ENCODE measurements at places on chromosomes 1 and 21.
A peak's percentile ranks its signal among the peaks of the same experiment; 100 is the strongest.

- DNase-seq: no peak
Measured at GRCh38 chr1:238861342-238862066, 524.9 kb upstream of the CHRM3 start.

DNA sequence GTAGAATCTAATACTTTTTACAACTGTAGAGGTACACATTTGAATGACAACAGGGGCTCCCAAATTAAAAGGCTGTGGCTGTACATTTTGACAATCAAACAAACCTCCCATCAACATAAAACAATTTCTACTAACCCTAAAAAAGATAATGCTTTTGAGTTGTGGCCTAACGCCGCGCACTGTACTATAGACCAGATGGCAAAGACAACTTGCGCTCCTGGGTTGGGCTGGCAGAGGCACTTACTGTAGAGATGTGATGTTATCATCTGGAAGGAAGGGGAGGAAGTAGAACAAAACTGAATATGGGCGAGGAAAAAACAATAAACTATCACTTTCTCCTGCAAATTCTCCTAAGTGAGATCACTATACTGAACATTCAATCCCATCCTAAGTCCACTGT is 26.1 kb downstream of the SPRTN start:
- DNase-seq: no peak

DNA sequence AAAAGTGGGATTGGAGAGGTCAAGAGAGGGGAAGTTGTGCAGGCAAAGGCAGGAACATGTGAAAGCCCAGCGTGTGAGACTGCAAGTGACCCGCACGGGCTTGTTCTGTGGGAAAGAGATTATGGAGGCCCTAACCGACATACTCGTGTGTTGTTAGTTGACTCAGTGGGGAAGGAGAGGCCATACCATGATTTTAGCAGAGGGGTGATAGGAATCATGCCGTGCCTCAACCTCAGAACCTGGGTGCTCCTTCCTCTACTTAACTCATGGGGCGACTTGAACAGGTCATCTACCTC is 19.3 kb downstream of the PGLYRP3 start:
- DNase-seq: no peak

DNA sequence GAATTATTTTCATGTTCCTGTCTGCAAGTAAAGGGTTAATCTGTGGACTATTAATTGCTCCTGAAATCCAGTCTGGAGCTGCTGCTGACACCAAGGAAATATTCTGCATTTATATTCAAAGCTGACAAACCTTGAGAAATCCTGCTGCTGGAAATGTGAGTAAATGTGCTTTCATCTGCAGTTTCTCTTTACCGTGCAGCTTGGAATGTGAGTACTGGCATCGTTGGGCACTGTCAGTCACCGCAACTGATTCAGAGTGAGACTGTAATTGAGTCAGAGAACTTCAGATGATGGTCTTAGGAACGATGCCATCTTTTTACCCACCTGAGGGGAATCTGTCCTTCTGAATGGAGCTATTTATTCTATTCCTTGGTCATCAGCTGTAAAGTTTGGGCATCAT is 420.6 kb downstream of the SIPA1L2 start:
- no peak for DNase-seq

- no peak for DNase-seq
Measured at GRCh38 chr1:229893762-229894444, 173.1 kb upstream of the GALNT2 start.

- DNase-seq: no peak
Measured at GRCh38 chr1:156481527-156481926, 19.0 kb downstream of the MEF2D start.

GRCh38 chr1:222546548-222547259 is 1.2 kb downstream of the HHIPL2 start:
- no peak for DNase-seq

GRCh38 chr1:59737638-59738037 is 77.1 kb upstream of the HOOK1 start:
- no peak for DNase-seq

- no peak for DNase-seq
Measured at GRCh38 chr21:15164678-15165303, 100.0 kb upstream of the NRIP1 start.

GRCh38 chr1:226845624-226846023 is 24.8 kb upstream of the PSEN2 start:
- DNase-seq: no peak

- no peak for DNase-seq
Measured at GRCh38 chr1:94462606-94463005, 44.4 kb downstream of the ABCD3 start.

GRCh38 chr1:8408151-8408839 is 90.4 kb downstream of the SLC45A1 start:
- no peak for DNase-seq

- no peak for DNase-seq
Measured at GRCh38 chr1:2086446-2087078, 36.4 kb downstream of the PRKCZ start.

GRCh38 chr1:235867903-235868469 is 1.3 kb upstream of the LYST start:
- no peak for DNase-seq

GRCh38 chr21:46326110-46326703 is 2.3 kb downstream of the PCNT start:
- no peak for DNase-seq

DNA sequence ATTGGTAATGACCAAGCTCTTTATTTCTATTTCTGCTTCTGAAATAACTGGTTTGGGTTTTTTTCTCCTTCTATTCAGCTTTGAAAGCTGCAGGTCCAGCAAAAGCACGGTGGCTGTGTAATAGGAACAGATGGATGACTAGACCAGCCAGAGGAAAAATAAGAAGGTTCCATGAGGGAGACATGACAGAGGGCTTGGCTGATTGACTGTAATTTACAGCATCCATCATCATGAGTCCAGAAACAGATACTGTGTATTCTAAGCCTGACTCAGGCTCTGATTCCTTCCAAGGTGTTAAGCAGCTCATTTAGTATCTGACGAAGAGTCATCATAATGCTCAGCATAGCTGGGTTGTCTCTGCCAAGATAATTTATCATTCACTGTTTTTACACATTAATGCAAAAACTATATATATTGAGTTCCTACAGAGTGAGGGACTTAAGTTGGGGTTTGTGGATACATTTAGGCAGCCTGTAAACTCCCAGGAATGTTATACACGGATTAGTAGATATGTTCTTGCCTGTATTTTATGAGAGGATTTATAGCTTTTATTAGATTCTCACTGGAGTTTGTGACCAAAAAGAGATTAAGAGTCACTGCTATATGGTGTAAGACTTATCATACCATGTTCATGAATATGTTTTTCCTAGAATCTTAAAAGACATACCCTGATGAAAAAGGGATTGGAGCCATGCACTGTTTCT is 72.6 kb downstream of the SGIP1 start:
- DNase-seq: no peak

DNA sequence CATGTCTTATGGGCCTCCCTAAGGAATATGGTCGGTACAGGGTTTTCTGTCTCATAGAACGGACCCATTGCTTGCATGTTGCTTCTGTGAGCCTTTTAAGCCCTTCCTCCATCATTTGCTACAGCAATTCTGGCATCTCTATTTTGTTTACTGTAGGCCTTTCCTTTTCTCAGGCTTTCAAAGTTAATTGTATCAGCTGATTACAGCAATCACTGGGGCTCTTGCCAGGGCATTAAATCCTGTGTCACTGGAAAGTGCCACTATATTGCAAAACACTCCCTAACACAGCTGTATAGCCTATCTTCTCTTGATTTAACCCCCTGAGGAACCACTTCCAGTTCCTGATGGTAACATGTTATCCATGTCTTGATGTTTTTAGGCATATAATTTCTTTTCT is 156.5 kb downstream of the PDE4B start:
- no peak for DNase-seq

GRCh38 chr1:240732390-240732789 is 120.4 kb upstream of the GREM2 start:
- peak; percentile 11 for DNase-seq

DNA sequence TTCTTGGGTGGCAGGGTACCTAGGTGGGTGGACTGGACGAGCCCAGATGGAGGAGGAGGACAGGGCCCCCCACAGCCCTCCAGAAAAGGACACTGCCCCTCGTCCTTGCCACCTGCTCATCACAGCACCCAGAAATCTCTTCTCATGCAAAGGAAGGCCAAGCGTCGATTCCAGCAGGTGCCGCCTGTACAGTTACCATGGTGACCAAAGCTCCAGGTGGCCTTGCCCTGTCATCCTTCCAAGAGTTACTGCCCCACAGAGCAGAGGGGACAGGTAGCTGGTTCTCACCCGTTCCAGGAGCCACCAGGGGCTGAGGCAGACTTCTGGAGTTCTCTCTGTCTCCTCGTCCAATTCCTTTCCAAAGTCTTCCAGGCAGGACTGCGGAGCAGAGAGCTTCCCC is 119.9 kb upstream of the VAMP3 start:
- no peak for DNase-seq

DNA sequence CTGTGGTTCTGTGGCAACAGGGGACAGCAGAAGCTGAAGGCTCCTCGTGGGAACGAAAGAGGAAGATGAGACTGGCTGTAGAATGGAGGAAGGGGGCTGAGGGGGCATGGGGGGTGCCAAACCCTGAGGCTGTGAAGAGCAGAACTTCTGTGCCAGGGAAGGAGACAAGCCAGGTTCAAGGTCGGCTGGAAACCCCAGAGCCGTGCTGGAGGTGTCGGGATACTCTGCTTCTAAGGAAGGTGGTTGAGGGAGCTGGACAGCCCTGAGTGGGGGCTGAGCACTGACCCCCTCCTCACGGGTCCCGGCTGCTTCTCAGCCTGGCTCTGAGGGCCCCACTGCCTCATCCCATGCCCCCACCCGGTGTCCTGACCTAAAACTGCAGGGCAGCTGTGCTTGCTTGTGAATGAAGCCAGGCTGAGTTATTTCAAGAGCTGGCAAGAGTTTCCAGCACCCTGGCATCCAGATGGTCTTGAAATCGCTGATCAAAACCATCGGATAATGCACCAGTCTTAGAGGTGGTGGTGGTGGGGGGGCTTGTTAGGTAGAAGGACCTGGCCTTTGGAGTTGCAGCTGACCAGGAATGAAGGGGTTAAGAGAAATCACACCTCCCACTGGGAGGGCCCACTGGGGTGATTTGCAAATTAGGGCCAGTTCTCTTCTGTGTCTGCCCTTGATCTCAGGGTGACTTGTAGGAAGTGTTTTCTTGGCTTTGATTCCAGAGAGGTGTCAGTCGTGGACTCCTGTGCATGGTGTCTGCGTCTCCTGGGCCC is 218.9 kb upstream of the C1orf174 start:
- no peak for DNase-seq

GRCh38 chr21:38861989-38862683 is 56.4 kb downstream of the ETS2 start:
- DNase-seq: no peak

DNA sequence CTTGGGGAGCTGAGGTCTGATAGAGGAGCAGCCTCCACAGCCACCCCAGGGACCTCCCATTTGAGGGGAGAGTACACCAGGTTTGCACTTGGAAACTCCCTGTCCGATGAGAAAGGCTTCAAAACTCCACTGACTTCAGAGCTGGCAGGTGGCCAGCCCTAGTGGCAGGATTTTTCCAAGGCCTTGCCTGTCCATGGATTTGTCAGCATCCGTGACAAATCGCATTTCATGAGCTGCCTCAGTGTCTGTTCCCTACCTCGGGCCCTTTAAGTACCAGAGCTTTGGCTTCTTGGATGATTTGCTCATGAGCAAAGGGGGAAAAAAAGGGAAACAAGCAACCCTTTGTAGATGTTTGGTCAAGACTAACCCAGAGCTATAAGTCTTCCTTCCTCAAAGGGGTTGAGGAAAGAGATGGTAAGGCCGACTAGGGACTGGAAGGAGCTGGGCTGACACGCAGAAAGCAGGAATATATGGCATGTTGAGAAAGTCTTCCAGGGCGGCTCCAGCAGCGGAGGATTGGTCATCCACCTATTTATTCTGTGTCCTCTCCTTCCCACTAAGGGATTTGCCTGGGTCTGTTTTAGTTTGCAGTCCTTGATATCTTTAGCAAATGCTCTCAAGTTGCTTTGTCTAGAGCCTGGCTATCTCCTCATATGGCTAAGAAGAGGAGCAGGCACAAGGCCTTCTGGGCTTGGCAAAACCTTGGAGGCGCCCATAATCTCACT is 2.7 kb upstream of the HSPG2 start:
- DNase-seq: peak; percentile 71

- DNase-seq: no peak
Measured at GRCh38 chr1:114715952-114716303, 643 bp downstream of the NRAS start.
